ENCODE measurements at places on chromosomes 7 and 10.

GRCh38 chr10:1058017-1058416 lies 1.8 kb downstream of the WDR37 start:
- no peak for DNase-seq

DNA sequence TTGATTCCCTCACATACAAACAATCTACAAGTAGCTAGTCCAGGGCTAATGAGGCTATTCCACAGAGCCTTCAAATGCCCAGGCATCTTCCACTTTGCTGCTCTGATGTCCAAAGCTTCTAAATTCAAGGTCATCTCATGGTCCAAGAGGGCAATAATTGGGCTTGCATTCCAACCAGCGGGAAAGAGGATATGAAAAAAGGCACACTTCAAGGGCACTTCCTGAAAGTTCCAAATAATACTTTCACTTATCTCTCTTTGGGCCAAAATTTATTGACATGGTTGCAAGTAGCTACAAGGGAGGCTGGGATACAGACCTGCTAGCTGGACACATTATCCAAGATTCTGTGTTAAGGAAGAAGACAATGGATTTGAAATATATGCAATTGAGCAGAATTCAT lies 25.2 kb upstream of the APBB1IP start:
- no peak for DNase-seq

GRCh38 chr10:72735288-72735936 lies 43.5 kb downstream of the MCU start:
- DNase-seq = no peak

DNA sequence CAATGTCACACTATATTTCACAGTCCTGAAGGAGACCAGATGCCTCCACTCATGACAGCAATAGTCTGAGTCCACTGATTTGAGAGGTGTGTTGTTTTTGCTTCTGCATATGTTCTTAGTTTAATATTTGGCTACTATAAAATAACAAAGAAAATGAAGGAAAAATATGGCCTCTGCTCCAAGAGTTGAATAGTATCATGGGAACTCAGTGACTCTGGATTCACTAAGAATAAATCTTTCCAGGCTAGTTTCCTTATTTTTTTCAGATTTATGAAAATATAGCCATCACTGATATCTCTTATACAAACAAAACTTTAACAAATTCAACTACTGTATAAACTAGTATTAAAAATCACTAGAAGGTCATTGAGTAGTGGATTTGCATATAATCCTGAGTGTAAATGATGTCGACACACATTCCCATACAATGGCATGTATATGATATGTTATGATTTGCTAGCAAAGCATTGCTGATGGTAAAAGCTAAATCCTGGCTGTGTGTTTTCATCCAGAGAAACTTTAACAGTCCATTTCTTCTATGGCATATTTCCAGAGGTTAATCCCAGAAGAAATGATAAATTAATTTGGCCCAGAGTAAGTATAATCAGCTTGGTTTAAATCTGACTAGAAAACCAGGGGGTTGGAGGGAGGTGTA lies 66.0 kb upstream of the VIPR2 start:
- no peak for DNase-seq

DNA sequence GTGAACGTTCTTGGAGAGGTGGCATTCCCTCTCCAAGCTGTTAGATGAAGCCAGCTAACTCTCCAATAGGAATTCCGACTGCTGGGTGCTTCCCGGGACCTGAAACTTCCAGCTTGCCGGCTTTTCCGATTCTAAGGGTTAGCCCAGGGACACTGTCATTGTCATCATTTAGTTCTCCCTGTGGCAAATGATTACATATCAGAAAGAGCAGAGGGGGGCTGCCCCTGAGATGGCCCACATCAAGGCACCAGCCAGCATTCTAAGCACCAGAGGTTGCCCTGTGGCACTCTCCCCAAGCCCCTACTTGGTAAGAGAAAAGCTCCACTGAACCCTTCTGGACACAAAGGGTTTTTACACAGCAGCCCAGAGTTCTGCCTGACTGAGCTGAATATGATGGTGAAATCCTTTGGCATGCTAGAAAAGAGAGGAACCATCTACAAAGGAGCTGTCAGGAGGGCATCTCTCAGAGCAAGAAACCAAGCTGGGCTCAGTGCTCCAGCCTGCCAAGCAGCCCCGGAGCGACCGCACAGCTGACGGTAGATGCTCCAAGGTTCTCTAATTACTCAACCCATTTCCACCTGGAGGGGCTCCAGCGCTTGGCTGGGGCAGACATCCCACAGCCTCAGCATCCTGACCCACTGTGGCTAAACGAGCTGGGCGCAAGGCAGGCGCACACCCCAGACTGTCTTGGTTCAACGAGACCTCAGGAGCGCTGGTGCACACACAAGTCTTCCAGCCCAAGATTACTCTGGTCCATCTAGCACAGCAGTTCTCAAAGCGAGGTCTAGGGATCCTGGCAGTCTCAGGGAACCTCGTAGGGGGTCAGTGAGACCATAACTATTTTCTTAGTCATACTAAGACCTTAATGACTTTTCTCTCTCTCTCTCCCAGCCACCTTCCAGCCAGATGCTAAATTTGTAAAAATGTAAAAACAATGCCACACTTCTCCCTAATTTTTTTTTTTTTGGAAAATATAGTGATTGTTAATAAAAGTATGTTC lies 160.5 kb downstream of the GFRA1 start:
- no peak for DNase-seq

- DNase-seq = no peak
Observed at GRCh38 chr7:22442882-22443369, 57.1 kb downstream of the STEAP1B start.

DNA sequence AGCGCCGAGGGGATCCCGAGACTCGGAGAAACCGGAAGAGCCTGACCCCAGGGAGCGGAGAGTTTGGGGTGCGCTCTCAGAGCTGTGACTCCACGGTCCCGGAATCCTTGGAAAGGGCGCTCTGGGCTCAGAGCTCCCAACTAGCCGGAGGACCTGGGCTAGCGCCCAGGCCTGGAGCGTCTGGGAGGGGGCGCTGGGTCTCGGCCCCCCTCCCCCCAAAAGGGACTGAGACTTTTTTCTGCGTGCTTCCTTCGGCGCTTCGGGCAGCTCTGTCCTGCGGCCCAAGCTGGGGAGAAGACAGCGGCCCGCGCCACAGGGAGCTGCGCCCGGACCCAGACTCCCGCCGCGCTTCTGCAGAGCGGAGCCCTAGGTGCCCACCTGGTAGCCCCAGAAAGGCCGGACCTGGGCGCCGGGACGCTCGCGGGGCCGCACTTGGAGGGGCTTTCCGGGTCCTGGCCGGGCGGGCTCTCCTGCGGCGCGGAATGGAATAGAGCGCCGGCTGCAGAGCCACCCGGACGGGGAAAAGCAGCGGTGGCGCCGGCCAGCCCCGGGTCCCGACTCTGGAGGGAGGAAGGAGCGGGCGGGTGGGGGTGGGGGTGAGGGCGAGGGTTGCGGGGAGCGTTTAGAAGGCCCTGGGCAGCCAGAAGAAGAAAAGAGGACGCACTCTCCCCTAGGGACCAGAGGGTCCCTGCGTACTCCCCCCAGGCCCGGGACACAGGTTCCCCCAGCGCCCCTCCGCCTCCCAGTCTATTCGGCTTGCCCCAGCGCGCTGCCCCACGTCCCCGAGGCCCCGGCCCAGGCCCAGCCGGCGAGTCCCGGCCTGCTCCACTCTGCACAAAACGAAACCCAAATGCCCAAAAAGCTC lies 4.7 kb downstream of the ZNF503 start:
- DNase-seq = no peak

DNA sequence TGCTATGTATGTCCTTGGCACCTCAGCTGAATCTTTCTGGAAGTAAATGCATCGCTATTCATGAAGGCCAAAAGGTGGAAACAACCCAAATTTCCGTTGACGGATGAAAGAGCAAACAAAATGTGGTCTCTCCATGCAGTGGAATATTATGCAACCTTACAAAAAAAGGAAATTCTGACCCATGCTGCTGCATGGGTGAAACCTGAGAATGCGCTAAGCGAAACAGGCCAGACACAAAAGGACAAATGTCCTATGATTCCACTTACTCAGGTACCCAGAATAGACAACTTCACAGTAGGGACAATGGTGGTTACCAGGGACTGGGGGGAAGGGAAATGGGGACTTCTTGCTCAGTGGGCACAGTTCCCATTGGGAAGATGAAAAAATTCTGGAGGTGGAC lies 158.8 kb downstream of the CAMK1D start:
- DNase-seq = no peak

DNA sequence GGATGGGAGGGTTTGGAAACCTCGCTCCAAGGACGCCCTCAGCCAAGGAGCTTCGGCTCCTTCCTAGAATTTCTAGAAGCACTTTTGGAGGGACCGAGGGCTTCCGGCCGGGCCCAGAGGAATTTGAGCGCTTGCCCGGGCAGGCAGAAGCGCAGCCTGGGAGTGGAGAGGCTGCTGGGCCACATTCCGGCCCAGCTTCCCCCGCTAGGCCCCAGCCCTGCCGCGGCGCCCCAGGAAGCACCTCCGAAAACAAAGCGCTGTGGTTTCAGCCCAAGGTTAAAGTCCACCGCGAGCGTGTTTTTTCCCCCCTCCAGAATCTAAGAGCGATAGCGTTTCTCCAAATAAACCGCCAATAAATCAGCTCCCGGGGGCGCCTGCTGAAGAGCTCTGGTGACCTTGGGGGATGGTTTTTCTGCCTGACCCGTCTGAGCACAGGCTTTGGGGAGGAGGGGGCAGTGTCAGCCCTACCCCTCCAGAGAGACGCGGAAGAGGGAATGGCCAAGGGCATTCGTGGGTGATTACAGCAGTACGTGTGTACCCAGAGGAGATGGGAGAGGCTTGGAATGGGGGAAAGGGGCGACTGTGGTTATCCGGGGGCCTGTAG lies 5.7 kb upstream of the TNRC18 start:
- no peak for DNase-seq

DNA sequence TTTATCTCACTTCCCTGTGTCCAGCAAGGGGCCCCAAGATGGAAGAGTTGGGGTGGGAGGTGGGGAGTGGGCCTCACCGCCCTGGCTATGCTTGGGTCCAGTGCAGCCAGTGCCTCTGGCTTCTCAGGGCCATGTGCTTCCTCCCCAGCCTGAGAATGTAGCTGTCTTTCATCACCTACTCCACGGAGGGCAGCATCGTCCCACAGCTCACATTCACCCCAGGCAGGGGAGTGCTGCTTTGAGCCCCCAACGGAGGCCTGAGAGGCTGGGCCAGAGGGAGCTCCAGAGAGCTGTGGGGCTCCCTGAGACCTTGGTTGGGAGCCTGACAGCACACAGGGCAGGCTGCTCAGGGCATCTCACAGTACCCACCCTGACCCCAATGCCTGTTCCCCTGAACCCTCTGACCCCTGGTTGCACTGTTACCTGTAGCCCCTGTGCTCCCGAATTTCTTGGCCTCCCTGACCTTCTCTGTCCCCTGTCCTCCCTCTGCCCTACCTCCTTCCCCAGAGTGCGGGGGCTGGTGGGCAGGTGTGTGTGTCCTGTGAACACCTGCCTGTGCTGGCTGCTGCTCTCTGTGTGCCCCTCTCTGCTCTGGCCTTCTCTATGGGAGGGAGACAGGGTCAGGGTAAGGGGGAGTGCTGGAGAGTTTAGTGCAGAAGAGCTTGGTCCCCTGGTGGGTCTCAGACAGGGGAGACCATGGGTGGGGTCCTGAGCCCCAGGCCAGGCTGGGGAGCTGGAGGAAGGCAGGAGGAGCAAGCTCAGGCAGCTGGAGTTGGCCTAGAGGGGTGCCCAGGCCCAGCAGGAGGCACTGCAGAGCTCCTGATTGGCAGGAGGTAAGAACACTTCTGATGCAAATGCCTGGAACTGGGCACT lies 19.6 kb upstream of the ZNF488 start:
- no peak for DNase-seq

DNA sequence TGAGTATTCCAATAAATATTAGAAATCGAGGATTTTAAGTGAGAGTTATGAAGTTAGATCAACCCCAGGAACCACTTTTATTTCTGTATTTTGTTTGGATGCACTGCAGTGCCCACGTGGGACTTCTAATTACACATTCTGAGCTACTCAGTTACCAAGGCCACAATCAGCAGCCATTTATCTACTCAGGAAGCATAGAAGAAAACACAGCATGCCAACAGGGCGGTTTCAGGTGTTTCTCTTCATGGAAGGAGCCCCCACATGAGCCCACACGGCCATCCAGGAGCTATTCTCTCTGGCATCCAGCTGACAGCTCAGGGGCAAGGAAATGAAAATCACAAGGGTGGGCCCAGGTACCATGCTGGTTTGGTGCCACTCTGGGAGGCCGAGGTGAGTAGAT lies 266.5 kb upstream of the MKLN1 start:
- no peak for DNase-seq

DNA sequence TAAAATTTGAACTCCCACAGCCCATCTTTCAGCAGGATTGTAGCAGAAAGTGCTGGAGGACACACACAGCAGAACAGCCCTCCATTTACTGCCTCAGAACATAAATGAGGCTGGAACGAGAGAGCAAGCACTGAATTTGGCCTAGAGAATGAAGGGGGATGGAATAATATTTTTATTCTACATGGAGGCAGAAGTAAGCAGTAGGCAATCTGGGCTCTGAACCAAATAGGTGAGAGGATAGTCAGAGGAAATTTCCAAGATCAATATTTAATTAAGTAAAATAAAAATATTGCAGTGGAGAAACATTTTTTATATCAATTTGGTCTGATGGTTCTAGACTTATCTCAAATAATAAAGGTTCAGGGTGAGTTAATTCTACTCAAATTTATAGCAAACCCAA lies 29.2 kb upstream of the TSPAN13 start:
- DNase-seq = no peak

DNA sequence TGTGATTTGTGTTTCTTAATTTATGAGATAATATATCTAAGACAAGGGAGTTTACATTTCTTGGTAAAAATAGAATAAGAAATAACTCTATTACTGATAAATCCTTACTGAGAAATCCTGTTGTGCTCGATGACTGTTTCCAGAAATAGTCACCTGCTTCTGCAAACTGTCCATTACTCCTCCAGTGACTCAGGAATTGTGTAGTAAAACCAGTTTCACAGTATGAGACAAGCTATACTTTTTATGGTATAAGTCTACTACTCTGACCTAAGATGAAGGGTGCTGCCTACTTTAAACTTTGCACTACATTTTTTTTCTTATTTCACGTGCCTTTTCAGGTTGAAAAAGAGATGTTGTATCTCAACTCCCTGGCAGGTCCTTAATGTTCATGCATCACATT lies 6.8 kb upstream of the ANKRD22 start:
- DNase-seq = no peak

- no peak for DNase-seq
Observed at GRCh38 chr10:101561068-101561915, 26.8 kb downstream of the POLL start.

GRCh38 chr10:4810092-4810491 lies 15.9 kb upstream of the AKR1E2 start:
- DNase-seq = no peak

DNA sequence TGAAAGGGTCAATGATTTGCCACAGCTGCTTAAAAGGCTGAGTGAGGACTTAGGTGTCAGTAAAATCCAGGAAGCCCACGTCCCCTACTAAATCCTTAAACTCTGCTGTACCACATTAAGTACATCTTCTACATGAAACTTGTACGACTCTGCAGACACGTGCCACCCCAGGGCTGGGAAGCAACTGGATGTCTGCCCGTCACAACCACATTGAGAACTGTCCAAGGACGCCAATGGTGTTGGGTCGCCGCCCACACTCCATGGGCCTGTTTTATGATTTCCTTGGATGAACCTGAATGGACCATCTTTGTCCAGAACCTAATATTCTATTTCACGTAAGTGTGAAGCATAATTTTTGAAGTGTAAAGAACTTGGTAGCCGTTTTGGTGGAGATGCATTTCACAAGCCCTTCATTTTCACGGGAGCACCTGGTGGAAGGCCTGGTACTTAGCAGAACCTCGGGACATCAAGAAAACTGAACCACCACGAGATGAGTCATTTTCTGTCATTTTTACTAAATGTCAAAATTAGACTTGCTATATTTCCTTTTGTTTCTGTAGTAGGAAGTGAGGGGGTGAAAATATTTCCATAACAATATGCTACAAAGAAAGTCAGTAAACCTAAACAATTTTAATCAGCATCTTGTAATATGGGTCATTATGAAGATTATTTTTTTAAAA lies 134.9 kb downstream of the SFMBT2 start:
- DNase-seq = no peak
